ENCODE measurements at places on chromosomes 12 and 14.
A peak's percentile ranks its signal among the peaks of the same experiment; 100 is the strongest.

GRCh38 chr14:99707921-99708320, 23.8 kb downstream of the CYP46A1 start:
- DNase-seq: no peak

- DNase-seq: no peak
These were observed 7.0 kb downstream of the ACVRL1 start for GRCh38 chr12:51914034-51914923.

GRCh38 chr12:30977124-30977523, 50.6 kb downstream of the TSPAN11 start:
- DNase-seq: no peak

DNA sequence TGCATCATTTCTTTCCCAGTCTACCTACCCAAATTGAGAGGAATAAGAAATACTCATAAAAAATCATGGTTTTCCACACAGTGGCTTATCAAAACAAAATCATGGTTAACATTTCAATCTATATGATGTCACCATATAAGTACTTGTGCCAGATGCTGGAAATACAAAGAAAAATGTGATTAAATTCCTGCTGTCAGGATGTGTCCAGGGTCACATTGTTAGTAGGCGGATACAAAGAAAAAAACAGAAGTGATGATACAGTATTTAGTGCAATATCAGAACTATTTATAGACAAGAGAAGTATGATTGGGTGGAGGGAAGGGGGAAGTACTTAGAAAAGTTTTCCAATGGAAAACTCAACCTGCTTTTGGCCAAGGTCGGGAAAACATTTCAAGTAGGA, 47.0 kb upstream of the OR6J1 start:
- DNase-seq: no peak

DNA sequence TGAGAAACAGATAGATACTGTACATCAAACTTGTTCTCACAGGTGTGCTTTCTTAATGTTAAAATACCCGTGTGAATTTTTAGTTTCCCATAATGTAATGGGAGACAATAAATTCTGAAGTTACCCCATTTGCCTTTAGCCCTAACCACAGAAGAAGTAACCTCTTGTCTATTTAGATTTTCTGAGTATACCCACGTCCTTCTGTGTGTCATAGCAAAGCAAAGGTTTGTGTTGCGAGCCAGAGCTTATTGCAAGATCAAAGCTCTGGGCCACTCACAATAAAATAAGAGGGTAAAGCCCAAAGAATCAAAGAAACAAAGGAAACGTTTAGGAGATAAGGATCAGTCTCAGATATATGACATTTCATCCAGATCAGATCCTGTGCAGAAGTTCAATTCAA, 73.9 kb downstream of the BMP4 start:
- DNase-seq: no peak

DNA sequence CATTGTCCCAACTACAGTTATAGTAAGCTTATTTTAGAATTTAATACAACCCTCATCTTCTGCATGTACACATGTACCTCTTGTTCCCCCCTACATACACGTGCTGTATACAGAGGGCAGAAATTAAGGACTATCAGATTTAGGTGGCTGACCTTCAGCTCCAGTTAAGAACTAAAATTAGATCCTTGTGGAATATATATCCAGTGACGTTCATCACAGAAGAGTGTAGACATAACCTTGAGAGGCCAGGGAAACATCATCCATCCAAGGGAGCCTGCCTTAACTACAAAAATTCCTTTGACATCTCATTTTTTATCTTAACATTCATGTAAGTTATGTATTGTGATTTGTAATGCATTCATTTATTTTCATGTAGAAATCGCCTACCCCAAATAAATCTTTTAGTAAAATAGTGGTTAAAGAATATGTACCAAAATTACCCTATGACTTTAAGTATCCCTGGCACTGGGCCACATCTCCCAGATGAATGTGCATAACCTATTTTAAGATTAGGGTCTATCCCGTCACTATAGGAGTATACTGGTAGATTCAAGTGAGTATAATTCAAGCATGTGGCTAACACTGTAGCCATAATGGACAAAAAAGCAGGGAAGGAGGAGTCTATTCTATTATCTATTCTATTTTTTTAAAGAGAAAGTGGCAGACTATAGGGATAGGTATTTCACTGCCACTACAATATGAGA, 27.5 kb downstream of the RIC8B start:
- no peak for DNase-seq

DNA sequence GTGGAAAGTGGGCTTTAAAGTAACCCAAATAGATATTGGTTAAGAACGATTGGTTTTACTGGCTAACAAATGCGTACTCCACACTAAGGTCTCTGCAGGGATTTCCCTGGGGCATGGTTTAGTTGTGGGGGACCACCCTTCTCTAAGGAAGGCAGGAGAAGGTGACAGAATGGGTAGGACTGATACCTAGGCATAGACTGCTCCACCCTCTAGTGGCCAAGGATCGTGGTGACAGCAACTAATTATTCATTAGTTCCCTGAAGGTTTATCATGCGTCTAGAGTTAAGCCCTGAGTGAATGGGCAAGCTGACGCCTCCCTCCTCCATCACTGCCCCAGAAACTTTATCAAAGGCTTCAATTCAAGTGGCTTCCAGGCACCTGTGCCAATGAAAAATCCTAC, 9.1 kb downstream of the FAM181A start:
- peak; percentile 39 for DNase-seq

- DNase-seq: no peak
These were observed 130.1 kb upstream of the NEDD1 start for GRCh38 chr12:96776908-96777307.

GRCh38 chr14:77950371-77951063, 150.6 kb downstream of the ADCK1 start:
- DNase-seq: no peak

DNA sequence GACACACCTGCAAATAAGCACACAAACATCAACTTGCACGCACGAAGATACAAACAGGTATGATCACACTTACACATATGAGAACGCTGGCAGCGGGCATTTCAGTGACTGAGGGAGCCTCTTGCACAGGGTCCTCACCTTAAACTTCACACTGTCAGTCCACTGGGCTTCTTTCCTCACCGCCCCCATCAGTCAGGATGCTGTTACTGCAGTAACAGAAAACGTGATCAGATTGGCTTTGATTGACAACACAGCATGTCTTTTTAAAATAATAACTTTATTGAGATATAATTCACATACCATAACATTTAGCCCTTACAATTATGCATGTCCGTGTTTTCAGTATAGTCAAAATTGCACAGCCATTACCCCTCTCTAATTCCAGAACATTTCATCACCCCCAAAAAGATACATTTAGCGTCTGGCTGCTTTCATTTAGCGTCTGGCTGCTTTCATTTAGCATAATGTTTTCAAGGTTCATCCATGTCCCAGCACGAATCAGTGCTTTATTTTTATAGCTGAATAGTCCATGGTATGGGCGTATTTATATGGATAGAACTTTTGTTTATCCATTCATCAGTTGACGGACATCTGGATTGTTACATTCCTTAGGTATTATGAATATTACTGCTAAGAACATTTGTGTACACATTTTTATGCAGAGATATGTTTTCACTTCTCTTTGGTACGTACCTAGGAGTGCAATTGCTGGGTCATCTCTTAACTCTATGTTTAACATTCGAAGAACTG, 8.4 kb downstream of the CCDC197 start:
- DNase-seq: peak; percentile 52
